AG08396 (cell line): ENCODE measurements at places on chromosomes 7 and 10.

DNA sequence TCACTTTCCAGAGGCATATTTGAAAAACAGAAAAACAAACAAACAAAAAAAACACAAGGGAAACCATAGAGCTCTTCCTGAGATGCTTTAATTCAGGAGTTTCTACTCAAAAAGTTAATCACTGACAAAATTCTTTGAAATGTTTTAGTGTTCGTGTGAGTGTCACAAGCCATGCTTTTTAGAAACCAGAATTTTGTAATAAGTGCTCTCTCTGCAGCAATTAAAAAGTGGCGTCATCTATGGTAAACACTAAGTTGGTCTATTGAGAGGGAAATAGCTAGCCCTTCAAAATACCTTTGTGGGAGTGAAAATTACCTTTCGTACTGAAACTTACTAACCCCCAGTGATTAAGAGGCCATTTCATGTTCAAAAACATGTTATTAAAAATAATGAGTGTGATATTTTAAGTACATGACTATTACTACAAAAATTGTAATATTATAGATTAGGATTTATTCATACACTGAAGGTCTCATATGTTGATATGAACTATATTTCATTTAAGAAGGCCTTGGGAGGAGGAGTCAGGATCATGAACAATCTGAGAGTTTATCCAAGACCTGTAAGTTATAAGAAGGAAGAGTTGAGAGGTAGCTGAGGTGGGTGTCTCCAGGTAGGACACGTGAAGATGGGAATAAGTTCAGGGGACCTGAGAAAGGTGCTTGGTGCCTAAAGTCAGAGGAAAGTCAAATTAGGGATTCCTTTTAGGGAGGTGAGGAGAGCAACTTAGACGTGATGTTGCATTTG lies 94.6 kb downstream of the PPP1R9A start:
- no peak for DNase-seq

DNA sequence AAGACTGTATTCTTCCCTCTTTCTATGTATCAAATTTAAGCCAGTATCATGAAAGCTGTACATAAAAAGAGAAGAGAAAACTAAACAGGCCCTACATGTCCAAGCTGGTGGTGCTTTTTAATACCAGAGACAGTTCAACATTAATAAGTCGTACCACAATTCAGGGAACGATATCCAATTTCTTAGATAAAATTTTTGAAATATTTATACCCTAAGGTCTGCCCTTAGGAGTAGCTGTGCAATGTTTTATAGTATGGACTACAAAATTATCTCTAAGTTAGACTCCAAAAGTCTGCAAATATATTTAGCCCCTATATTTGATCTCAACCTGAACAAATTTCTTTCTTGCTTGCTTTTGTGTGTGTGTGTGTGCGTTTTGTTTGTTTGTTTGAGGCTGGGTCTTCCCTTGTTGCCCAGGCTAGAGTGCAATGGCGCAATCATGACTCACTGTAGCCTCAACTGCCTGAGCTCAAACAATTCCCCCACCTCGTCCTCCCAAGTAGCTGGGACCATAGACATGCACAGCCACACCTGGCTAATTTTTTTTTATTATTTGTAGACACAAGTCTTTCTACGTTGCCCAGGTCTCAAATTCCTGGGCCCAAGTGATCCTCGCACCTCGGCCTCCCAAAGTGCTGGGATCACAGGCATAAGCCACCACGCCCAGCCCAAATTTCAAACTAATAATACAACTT lies 13.2 kb downstream of the ARHGAP19 start:
- DNase-seq, result no peak

GRCh38 chr10:122513053-122513452 lies 47.5 kb upstream of the DMBT1 start:
- no peak for DNase-seq

DNA sequence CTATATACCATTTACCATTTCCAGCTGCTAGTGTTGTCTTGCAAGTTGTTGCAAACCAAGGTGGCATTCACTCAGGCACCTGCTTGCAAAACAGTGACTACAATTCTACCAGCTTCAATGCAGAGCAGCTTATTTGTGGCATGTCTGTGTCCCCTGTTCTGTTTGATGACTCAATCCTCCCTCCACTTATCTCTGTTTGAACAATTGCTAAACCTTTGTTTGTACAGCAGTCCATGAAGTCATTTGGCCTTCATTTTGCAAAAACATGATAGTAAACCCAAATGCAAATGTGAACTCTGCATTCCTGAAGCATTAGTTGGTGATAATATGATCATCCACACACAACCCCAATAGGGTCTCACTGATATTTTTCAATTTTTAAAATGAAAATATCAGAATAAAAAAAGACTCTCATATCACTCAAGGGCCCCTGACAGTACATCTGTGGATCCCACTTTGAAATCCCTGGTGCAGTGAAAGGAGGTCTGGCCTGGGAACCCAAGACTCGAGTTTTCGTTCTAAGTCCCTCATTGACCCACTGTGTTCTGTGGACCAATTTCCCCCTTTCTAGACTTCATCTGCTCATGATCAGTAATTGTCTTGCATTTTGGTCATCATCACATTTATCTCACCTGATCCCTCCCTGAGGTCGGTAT lies 425.4 kb downstream of the RPS24 start:
- peak; percentile 63 for DNase-seq

- no peak for DNase-seq
Observed at GRCh38 chr10:8981277-8981676, 926.8 kb downstream of the GATA3 start.

DNA sequence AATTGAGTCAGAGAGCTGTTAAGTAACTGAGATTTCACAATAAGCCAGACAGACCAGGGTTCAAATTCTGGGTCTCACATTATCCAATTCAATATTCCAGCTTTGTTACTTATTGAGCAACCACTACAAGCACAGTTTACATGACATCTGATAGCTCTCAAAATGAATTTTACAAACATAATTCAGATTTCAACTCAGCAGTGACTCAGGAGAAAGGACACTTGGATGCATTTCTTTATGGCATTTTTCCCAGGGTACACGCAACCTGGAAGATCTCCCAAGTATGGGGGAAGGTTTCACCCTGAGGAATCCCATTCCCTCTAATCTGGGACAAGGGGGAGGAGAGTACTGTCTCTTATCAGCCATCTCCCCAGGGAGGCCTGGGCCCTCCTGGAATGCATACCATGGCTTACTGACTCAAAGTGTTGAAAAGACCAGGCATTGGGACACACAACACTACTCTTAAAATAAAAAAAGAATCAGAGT lies 102.4 kb downstream of the CFTR start:
- peak; percentile 52 for DNase-seq

DNA sequence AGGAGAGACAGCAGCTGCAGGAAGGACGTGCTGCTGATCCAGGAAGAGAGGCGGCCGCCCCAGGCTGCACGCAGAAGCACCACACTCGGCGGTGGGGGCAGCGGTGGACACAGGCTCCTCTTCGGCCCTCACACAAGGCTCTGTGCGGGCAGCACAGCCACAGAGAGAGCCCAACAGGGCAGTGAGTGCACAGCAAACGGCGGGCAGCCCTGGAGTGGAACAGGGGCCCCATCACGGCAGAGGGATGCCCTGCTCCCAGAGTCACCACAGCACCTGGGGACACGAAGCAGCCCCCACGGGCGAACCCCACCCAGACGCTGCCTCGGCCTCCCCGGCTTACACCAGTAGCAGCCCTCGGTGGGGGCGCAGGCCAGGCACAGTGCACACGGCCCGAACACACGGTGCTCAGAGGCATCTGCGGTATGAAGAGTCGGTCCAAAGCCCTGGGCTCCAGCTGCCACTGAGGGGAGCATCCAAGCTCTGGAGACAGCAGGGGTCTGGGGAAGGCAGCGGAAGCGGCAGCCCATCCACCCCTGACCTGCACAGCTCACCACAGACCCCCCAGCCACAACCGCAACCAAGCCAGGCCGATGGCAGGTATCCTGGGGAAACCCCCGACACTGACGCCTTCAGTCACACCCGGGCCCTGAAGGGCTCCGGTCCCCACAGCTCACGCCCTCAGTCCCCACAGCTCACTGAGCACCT lies 16.8 kb downstream of the NUDT1 start:
- DNase-seq, result no peak

GRCh38 chr7:141974831-141975230 lies 1.3 kb upstream of the TAS2R38 start:
- DNase-seq, result no peak

- DNase-seq, result no peak
Observed at GRCh38 chr7:155804431-155804831, 7.8 kb downstream of the SHH start.
